T-helper 9 cell (primary cell): ENCODE measurements at places on chromosomes 2 and 18.

GRCh38 chr2:189548666-189549448, 31.7 kb downstream of the SLC40A1 start:
- DNase-seq, result no peak

- no peak for DNase-seq
Observed at GRCh38 chr18:24535527-24536295, 75.3 kb downstream of the HRH4 start.

- no peak for DNase-seq
Observed at GRCh38 chr2:214807653-214808052, 1.8 kb downstream of the BARD1 start.

GRCh38 chr2:162926907-162927306, 88.3 kb upstream of the KCNH7 start:
- DNase-seq, result no peak

DNA sequence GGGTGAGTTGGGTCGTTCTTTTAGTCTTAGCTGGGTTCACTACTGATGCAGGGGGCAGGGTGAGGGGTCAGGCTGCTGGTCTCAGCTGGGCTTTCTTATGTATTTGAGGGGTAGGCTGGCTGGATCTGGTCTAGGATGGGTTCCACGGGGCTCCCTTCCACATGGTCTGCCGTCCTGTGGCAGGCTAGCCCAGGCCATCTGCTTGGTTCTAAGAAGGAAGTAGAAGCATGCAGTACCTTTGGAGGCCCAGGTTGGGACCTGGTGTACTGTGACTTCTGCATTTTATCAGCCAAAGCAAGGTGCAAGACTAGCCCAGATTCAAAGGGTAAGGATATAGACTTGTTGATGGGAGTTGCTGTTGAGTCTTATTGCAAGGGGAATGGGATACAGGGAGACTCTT, 35.5 kb upstream of the MGAT5 start:
- DNase-seq, result no peak

- DNase-seq, result no peak
Observed at GRCh38 chr2:18363348-18363747, 197.1 kb downstream of the RDH14 start.

- DNase-seq, result no peak
Observed at GRCh38 chr18:709771-710170, 2.7 kb downstream of the ENOSF1 start.
